ENCODE measurements at places on chromosomes 4 and X. TPM values are rescaled to one million over a fixed set of nuclear protein-coding genes. Genes with fewer than 3 reads are reported as not detected.

Gene UGT2B28
- total RNA-seq = not detected

Gene ADH1B
- total RNA-seq = 502 TPM

Gene TBC1D8B
- 20.7 TPM for total RNA-seq

Gene KLHL5
- total RNA-seq = 31.7 TPM

Gene ENPEP
- total RNA-seq = 7.4 TPM

Gene CT45A2
- not detected for total RNA-seq

Gene MAP7D2
- 0.23 TPM for total RNA-seq

Gene FAM241A
- total RNA-seq = 7.1 TPM

Gene SLC34A2
- not detected for total RNA-seq

Gene SPON2
- total RNA-seq = 40.8 TPM

Gene SPACA5
- total RNA-seq = not detected

Gene RBM46
- not detected for total RNA-seq

Gene NXF2B
- total RNA-seq = not detected

Gene NDP
- 0.24 TPM for total RNA-seq

Gene CDX4
- not detected for total RNA-seq

Gene PTCHD1
- 16.2 TPM for total RNA-seq

Gene PORCN
- total RNA-seq = 10.3 TPM

Gene REPS2
- total RNA-seq = 6.2 TPM

Gene CTAG1A
- total RNA-seq = not detected

Gene C4orf51
- total RNA-seq = not detected

Gene RELL1
- total RNA-seq = 42.5 TPM

Gene GAGE12J
- not detected for total RNA-seq

Gene MFAP3L
- total RNA-seq = 10.1 TPM

Gene ADD1
- 351 TPM for total RNA-seq

Gene FGB
- total RNA-seq = not detected

Gene CFI
- 33.7 TPM for total RNA-seq

Gene KLHL4
- total RNA-seq = 1.2 TPM

Gene LEF1
- 19.1 TPM for total RNA-seq
